ENCODE measurements at places on chromosomes 1 and 21.

- no peak for DNase-seq
Measured at GRCh38 chr1:99369154-99369553, 104.9 kb downstream of the PLPPR4 start.

- no peak for DNase-seq
Measured at GRCh38 chr1:175632667-175633066, 110.7 kb downstream of the TNR start.

DNA sequence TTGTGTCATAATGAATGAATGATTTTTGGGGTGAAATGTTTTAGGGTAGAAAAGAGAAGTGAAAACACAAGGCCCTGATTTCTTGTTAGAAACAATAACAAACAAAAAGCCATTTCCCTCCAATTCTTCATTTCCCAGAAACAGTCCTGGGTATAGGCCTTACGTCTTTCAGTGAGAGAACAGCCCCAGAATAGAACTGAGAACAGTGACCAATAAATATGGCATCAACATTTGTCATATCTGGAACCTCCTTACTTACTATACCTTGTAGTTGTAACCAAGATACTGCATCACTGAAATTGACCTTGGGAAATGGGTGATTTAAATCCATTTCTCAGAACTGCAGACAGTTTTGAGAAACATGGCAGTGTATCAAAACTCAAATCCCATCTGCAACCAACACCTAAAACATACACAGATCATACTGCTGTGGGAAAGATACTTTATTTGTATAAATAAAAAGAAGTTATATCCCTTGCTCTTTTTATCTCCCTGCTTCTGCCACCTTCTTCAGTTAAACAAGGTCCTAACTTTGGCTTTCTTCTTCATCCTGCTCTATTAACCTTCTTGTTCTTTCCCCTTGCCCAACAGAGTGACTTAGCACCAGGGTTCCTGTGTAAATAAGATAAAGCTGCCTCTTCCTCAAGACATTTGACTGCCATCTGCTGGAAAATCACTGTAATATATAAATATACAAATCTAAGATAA, 19.5 kb downstream of the XKR8 start:
- no peak for DNase-seq

- DNase-seq: no peak
Measured at GRCh38 chr1:230391776-230392535, 34.2 kb downstream of the PGBD5 start.

DNA sequence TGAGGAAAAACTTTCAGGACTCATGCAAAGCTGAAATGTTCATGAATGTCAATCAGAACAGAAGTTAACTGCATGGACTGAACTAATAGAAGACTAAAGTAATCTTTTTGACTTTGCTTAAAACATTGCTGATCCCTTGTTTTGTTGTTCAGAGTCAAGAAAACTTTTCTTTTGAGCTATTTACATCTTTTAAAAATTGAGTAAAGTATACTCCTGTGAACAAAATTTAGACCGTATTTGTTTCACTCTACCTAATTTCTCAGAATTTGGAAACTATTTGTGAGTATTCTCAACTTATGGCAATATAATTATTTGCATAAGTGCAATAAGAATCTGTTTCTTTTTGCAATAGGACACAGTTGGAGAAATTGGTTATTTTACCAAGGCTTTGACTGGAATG, 41.1 kb downstream of the INPP5B start:
- DNase-seq: no peak

GRCh38 chr1:15460708-15461095, 4.2 kb downstream of the CELA2A start:
- no peak for DNase-seq

- DNase-seq: no peak
Measured at GRCh38 chr1:1020000-1020404, at the start of gene AGRN. Gene AGRN (plus strand): TSS chr1:1020120. CDS start chr1:1020173, 53 bp downstream.

DNA sequence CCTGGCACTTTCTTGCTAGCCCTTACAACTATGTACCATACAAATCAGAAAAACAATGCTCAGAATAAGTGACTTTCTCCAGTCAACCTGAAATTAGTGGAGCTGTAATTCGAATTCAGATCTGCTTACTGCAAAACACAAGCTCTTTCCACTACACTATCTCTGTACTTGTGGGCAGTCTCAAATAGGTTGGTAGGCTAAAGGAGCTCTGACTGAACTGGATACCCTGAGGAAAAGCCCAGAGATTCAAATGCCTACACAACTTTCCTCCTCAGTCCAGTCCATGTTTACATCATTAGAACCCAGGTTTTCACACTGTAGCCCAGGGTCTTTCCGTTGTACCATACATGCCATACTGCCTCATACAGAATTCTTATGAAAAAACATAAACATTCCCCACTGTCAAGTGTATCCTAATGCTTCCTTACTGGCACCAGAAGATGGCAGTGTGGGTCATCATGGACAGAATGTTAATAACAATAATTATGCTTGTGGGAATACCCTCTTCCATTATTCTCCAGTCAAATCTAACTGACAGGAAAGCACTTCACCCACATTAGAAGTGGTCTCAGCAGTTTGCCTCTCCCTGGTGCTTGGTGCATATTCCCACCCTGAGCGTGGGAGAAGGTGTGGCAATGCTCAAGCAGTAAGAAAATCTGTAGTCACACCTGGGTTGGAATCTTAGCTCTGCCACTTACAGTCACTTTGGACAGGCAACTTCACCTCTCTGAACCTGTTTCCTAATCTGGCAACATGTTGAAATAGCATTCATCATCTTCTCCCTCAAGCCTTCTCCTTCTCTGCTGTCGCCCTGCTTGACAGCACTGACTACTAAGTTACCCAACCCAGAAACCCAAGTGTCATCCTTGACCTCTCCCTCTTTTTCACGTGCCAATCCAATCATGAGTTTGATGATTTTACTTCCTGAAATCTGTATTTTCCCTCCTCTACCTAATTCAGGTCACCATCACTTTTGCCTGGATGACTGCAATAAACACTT, 14.4 kb upstream of the ZFYVE9 start:
- DNase-seq: no peak

DNA sequence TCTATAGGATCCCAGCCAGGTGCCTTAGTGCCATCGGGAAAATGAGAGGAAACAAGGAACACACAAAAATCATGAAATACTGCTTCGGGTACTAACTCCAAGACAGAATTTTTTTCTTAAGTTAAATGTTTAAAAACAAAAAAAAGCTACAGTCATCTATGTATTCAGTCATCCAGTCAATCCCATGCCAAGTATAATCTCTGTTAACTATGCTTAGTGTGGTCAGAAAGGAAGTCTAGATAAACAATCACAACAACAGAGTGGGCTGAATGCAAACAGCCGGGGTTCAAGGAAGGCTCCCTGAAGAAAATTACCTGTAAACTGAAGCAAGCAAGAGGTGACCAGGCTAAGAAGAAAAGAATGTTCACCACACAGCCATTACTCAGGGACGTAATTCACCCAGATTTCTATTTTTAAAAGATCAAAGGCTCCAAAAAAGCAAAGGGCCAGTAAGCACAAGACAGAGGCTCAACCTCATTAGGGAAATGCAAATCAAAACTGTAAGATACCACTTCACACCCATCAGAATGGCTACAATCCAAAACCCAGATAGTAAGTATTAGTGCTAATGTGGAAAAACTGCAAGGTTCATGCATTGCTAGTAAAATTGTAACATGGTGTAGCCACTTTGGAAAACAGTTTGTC, 53.0 kb downstream of the RERE start:
- DNase-seq: no peak

DNA sequence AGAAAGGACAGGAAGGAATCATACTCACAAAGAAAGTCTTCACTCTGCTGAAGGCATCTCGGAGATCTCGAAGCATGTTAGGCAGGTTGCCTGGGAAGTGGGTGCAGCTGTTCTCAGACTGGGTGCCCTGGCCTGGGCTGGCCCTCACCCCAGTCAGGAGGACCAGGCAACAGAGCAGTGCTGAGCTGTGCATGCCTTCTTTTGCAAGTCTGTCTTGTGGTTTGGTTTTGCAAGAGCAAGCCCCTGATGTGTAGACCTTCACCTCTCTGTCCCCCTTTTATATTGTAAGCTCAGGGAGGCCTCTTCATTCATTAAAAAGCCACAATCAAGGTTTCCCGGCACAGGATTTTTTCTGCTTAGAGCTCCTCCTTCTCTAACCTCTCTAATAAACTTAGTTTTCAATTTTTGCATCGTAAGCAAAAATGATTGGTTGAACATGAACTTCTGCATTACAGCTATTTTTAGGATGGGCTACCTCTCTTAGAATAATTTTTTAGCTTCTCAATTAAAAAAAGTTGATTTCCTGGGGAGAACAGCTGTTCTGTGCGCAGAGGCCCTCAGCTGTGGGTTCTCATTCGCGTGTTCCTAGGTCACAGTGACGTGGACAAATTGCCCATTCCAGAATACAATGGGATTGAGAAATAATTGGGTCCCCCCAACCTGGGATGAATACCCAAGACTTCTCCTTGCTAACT, at the start of gene IL10:
TSS of gene IL10 (minus strand) at position 252 of the 695 bp plus-strand sequence. CDS start at position 193, 59 bp downstream.
- no peak for DNase-seq

DNA sequence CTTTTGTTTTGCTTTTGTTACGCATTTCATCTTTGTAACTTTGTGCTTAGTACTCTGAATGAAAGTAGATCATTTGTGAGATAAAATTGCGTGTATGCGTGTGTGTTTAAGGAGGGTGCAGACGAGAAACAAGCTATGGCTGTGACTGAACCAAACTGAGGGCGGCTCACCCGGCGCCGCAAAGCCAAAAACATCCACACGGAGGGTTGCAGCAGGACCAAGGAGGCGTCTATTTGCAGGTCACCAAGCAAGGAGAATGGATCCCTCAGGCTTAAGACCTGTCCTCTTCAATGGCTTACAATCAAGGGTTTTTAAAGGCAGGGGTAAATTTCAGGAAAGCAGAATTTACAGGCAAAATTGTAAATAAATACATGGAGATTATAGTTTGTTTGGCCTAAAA, 12.8 kb downstream of the GCSAML start:
- DNase-seq: no peak

DNA sequence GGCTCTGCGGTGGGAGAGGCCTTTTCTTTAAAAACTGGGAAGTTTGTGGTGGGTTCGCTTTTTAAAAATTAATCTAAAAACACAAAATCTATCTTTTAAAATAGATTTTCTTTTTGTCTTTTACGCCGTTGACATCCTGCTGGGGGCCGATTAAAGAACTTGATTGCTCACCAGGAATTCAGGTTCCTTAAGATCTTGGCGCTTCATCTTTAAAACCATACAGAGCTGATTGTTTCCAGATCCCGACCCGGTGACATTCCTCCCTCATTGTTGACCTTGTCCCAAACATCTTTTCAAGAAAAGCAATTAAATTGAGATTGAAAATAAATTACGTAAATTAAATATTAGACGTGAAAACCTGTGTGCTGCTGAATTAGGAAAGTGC, 546 bp upstream of the ZNF697 start:
- no peak for DNase-seq

- no peak for DNase-seq
Measured at GRCh38 chr1:66416295-66416694, 117.7 kb upstream of the SGIP1 start.

DNA sequence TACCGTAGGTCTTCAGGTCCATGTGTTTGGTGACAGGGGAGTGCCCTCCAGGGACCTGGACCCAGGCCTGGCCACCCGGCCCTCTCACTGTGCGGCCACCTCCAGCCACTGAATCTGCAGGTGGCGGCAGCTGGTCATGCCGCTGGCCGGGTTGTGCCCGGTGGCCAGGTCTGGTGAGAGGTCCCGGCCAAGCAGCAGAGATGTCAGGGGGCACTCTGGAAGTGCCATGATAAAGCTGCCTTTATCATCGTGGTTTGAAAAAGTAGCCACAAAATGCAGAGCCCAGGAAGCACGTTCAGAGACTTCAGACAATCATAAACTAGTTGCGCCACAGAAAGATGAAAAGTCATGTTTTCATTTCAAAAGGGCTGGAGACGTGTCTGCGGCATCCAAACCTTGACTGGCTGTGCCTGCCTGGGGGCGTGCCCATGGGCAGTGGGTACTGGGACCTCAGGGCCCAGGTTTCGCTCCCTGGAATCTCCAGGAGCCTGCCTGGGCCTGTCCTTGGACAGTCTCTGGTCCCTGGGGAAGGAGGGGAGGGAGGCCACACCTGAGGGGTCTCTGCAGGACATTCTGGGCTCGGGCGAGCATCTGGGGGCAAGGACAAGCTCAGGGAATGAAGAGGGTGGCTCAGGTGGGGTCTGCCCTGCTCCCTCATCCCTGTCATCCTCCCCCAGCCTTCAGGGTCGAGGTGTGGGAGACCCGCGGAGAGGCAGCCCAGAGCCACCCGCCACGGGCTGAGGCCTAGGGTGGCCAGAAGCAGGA, 44.9 kb downstream of the COL18A1 start:
- DNase-seq: no peak

DNA sequence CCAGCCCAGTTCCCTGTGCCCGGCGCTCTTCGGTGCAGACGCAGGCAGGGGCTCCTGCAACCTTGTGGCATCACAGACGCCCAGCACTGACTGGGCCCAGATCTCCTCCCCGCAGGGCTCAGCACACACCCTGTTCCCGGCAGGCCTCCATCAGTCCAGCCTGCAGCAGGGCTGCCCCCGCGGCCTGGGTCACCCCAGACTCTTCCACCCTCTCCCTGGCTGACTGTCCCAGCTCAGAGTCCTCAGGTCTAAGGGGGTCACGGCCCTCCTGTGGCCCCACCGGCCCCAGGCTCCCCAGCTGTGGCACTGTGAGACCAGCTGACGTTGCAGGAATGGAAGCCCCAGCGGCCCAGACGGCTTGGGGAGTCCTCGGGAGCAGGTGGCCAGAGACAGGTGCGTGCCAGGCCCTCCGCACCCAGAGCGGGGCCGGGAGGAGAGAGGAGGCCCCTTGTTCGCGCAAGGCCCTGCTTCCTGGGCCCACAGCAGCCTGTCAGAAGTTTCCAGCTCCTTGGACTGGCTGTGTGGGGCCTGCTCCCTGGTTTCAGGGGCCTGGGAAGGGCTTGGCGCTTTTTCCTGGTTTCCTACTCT, 4.2 kb downstream of the B3GALT6 start:
- DNase-seq: no peak

DNA sequence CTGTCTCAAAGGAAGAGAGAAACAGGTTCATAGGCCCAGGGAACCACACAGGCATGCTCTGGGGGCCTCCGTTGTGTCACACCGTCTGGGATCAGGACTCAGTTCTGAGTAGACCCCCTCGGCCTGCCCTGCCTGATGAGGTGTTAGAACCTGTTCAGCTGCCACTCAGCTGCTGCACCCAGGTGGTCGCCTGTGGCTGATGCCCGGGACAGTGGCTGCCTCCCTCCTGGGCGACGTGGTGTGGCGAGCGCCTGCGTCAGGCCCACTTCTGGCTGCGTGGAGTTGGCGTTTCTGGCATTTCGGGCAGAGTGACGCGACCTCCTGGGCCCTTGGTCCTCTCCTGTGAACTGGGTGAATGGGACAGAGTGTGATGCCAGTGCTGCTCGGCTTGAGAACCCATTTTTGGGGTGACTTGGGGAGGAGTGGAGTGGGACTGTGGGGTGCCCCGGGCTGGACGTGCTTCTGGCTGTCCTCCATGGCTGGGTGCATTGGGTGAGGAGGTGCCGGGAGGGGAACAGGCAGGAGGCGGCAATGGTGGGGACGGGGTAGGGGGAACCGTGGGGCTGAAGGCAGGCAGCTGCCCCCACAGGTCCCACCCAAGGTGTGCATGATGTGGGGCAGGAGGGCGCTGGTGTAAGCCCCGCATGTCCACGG, 10.8 kb downstream of the CFAP410 start:
- DNase-seq: no peak

GRCh38 chr1:156660752-156661112, 16.5 kb downstream of the NES start:
- DNase-seq: no peak
